Stimulated activated CD8-positive, alpha-beta memory T cell treated with anti-CD3 and anti-CD28 coated beads, Interleukin-7, amount 100 ng/mL, for 48 hours (primary cell): ENCODE measurements at places on chromosomes 3 and 15.

DNA sequence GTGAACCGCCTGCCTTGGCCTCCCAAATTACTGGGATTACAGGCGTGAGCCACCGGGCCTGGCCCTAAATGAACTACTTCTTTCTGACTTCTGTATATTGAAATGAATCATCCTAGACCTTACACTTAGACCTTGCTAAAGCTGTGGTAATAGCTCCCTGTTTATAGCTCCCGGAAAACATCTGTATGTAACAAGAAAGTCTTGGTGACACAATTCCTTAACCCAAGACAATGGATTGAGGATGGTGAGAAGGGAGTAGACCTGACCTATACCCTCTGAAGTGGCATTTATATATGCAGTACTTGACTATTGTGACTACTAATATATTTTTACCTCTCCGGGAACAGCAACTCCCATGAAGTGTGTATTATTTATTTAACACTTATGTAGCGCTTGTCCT is 48.0 kb upstream of the TBL1XR1 start:
- DNase-seq: no peak

DNA sequence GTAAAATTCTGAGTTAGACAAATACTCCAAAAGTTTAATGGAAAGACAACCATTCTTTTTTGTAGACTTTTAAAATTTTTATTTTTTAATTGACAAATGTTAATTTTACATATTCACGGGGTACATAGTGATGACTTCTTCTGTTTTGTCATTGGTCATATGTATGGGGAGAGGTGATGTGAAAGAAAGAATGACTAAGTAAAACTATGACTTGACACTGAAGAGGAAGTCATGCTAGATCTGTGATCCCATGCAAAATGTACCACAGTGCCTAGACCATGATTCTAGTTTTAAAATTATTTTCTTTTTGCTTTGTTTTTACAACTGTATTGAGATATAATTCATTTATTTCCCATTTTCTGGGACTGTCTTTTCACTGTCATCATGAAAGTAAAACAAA is 281.6 kb downstream of the MBNL1 start:
- DNase-seq: no peak

DNA sequence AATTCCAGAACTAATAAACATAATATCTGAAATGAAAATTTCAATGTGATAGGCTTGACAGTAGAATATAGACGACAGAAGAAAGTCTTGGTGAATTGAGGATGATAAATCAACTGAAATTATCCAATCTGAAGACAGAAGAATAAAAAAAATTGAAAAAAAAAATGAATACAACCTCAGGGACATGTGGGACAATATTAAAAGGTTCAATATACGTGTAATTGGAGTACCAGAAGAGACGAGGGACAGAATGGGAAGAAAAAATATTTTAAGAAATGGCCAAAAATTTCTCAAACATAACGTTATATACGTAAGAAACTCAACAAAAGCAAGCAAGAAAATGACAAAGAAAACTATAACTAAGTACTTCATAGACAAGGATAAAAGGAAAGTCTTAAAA is 43.3 kb upstream of the HCLS1 start:
- no peak for DNase-seq

DNA sequence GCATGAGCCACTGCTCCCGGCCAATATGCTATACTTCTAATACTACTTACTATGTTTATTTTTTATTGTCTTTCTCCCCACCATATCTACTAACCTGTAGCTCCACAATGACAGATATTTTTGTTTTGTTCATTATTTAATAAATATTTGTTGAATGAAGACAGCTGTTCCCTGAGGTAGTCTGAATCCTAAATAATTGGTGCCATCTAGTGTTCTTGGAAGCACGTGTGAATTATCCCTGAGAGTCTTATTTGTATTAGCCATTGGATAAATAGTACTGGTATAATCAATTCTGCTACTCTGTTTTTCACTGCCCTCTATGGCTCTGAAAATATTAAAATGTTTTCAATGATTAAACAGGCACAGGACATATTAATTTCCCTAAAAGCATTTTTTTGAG is 5.6 kb upstream of the APPL1 start:
- DNase-seq: no peak

DNA sequence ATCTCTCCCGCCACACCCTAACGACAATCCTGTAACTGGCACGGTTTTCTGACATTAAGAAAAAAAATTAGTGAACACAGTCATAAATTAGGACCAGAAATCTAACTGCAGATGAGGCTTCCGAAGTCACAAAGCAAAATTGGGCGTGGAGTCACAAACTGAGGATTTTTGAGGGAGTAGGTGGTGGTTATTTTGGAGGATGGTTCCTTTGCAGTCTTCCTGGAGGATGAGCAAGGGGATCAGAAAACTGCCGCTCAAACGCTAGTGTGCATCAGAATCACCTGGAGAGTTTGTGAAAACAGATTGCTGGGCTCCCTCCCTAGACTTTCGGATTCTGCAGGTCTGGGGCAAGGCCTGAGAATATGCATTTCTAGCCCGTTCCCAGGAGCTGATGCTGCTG is 334.8 kb downstream of the RORA start:
- no peak for DNase-seq

DNA sequence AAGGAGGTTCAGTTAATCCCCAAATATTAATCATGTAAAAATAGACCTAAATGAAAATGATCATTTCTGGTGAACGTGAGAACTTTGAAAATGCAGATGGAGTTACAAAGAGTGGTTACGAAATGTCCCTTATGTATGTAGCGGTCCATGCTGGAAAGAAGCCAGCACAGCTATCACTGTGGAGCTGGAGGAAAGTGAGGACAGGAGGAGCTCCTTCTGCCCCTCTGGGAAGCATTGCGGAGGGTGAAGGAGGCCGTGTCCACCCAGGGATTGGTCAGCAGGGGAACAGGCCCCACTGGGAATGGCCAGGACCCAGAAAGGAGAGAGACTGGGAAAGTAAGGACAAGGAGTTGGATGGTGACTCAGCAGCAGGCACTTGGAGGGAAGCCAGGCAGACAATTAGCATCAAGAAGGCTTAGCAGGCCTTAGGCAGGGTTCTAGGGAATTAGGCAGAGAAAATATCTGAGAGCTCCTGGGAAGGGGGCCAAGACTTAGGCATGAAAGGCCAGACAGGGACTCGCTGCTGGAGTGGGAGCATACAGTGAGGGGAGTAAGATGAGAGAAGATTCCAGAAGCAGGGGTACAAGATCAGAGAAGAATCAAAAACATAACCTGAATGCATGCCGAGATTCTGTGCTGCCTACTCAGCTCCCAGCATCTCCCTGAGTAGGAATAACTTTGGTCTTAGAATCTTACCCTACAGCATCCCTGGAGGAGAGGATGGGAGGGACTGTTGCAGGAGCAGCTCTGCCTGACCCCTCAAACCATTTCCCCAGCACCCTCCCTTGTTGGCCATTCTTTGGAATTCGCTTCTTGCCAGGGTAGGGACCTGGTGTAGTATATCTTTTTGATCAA is 171.0 kb upstream of the UMPS start:
- no peak for DNase-seq

- peak; percentile 2 for DNase-seq
Observed at GRCh38 chr3:194255252-194256039, 95.7 kb downstream of the CPN2 start.

- no peak for DNase-seq
Observed at GRCh38 chr3:77935418-77935817, 895.5 kb downstream of the ROBO2 start.

GRCh38 chr15:77446840-77447390 is 26.2 kb downstream of the HMG20A start:
- DNase-seq: no peak

DNA sequence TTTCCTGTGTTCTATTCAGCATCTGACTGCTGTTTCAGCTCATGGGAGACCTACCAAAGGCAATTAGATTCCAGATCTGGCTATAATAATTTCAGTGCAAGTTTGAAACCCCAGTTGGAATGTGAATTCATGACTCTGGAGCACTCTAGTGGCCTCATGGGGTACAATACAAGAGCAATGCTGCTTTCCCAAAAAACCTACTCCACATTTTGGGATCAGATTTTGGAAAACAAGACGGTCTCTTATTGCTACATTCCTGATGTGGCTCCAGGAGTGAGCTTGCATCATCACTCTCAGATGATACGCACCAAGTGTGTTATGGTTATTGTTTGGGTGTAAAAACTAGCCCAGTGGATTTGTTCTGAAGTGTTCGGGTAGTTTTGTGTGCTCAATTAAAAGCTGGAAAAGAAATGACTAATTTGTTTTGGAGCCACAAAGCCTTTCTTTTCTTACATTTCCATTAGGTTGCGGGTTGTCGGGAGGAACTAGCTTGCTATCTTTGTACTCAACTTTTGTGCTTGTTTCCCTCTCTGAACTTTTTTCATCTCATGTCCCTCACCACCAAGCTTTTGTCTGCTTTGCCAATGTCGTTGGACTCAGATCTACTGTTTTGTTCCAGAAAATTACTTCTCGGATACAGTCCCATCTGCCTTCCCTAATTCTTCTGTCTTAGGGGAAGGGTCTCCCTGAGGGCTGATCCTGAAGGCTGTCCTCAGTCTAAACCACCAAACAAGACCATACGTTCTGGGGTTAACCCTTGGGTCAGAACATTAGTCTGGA is 272.1 kb downstream of the BBX start:
- no peak for DNase-seq

DNA sequence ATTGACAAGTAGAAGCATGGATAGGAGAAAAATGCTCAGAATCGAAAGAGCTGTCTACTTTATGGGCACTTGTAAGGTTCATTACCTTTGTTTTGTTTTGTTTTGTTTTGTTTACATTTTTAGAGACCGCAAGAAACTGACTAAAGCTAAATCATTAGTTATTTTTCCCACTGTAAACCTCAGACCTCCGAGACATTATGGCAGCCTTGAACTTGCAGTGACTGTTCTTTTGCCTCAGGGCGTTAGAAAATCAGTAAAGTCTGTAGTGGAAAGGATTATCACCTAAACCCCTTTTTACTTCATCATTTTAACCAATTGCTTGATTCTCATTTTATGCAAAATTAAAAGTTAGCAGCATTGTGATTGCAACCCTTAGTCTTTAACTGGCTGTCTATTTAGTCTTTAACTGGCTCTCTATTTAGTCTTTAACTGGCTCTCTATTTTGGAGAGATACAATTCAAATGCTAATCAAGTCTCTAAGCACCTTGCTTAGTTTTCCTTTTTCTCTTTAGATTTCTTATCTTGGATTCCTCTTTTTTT is 383.3 kb upstream of the ROBO2 start:
- no peak for DNase-seq

DNA sequence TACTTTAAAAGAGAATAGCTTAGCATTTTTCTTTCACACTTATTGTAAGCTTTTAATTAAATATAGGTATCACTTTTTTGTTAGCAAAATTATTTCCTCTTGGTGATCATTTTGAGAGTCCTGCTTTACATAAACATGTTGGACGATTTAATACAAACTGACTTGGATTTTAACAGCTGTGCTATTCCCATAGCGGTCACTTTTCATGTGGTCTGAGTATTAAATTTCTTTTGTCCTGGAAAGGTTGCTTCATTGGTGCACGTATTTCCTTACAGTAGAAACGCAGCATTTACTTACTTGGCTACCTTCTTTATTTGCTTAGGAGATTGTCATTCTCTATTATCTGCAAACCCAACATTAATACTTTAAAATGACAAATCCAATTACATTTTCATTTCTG is 109.4 kb downstream of the ATG7 start:
- no peak for DNase-seq

- no peak for DNase-seq
Observed at GRCh38 chr15:85280203-85280602, 100.2 kb upstream of the AKAP13 start.

DNA sequence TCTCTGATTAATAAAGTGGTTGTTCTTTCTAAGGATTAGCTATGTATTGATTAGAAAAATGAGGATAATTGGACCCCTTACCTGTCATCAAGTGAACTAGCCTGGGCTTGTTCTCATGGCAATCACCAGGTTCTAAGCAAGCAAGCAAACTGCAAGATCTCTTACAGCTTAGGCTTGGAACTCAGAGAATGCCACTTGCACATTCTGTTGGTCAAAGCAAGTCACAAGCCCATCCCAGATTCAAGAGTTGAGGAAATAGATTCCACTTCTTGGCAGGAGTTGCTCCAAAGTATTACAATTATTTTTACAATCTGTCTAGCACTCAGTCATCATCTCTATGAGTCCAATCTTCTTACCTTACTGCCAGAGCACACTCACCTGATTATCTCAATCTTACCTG is 180.3 kb downstream of the SYNPR start:
- no peak for DNase-seq

DNA sequence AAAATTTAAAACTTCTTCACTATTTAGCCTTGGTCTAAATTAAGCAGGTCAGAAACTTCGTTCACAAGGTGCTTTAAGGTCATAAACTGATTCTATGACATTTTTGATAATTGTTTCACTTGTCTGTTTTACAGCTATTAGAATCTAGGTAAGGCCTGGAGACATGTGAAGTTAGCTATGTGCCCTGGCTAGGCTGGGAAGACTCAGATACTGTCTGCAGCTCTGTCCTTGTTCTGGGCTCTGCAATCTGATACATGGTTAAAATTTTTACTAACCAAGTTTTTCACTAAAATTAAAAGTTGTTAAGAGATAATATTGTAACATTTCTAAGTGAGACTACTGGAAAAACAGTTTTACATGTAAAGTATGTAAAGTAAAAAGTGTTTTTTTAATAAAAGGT is 479.6 kb upstream of the EPHA6 start:
- no peak for DNase-seq

DNA sequence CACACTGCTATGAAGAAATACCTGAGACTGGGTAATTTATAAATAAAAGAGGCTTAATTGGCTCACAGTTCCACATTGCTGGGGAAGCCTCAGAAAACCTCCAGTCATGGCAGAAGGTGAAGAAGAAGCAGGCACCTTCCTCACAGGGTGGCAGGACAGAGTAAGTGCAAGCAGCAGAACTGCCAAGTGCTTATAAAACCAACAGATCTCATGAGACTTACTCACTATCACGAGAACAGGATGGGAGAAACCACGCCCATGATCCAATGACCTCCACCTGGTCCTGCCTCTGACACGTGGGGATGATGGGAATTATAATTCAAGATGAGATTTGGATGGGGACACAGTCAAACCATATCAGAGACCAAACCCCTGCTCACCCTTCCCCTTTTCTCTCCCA is 75.0 kb downstream of the TRIM69 start:
- DNase-seq: no peak

GRCh38 chr15:72200395-72201237 is 3.0 kb upstream of the GRAMD2A start:
- no peak for DNase-seq

GRCh38 chr3:123790254-123791072 is 93.7 kb downstream of the MYLK start:
- no peak for DNase-seq

- no peak for DNase-seq
Observed at GRCh38 chr3:194140520-194141414, 4.8 kb downstream of the HES1 start.

- DNase-seq: no peak
Observed at GRCh38 chr3:13750215-13750614, 129.7 kb downstream of the WNT7A start.
